OCI-M1 (cell line): ENCODE measurements at places on chromosomes 2 and 18.

DNA sequence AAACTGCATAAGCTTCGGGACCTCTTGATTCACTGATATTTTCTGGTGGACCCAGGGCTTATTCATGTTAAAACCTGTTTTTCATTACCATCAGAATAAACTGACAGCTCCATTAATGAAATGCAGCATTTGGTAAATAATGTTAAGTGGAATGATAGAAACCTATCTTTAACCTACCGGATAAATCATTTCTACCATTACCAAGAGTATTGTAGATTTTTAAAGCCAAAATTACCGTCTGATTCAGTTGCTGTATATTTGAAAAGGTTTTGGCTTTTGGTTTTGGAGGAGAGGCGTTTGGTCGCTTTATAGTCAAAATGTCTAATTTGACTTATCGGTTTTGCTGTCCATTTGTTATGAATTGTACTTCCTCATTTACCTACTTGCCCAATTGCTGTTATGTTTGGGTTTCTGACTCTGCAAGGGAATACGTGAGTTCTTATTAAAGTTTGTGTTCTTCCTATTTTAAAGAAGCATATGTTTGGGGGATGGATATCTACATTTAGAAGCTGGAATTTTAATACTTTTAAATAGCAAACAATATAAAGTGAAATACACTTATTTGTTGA is 1.0 kb upstream of the CUL3 start:
- DNase-seq: peak; percentile 80

GRCh38 chr2:37792366-37792765 is 120.9 kb upstream of the CDC42EP3 start:
- no peak for DNase-seq

DNA sequence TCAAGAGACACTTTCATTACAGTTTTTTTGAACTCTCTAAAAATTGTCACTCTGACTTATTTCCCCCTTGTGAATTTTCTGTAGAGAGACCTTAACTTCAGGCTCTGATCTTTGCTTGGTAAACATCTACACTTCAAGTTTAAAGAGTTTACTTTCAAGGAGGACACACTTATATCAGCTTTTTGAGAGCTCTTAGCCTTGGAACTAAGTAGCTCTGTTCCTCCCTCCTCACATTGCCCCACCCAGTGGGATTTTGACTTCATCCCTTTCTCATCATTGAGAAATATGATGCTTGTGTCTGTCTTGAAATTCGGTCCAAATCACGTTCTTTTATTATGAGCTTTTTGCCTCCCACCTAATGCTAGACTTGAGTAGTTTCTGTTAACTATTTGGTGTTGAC is 433.4 kb upstream of the MEIS1 start:
- no peak for DNase-seq

- DNase-seq: no peak
Observed at GRCh38 chr2:222100704-222101699, 197.8 kb downstream of the PAX3 start.

GRCh38 chr2:38733300-38733971 is 17.7 kb downstream of the SRSF7 start:
- no peak for DNase-seq

DNA sequence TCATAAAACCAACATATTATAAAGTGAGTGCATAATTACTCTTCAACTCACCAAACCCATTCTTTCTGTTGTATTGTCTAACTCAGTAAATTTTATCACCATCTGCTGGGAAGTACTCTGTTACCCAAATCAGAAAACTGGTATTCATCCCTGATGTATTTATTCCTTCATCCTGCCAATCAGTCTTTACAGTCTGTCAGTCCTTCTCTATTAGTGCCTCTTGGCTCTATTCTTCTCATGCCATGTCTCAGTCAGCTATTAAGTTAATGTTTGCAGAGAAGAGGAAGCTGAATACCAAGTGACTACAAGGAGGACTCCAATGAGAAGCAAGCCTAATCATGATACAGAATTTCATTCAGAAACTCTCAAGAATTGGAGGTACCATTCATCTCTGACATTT is 631.2 kb downstream of the CPS1 start:
- DNase-seq: no peak
